T1000 (cell line): ENCODE measurements at places on chromosomes 1 and 21.

- DNase-seq, result no peak
Observed at GRCh38 chr1:27934818-27935549, at the start of gene SMPDL3B. Gene SMPDL3B (plus strand): TSS chr1:27935000. CDS start chr1:27935184, 184 bp downstream.

- DNase-seq, result no peak
Observed at GRCh38 chr1:101069158-101069557, 43.6 kb upstream of the DPH5 start.

DNA sequence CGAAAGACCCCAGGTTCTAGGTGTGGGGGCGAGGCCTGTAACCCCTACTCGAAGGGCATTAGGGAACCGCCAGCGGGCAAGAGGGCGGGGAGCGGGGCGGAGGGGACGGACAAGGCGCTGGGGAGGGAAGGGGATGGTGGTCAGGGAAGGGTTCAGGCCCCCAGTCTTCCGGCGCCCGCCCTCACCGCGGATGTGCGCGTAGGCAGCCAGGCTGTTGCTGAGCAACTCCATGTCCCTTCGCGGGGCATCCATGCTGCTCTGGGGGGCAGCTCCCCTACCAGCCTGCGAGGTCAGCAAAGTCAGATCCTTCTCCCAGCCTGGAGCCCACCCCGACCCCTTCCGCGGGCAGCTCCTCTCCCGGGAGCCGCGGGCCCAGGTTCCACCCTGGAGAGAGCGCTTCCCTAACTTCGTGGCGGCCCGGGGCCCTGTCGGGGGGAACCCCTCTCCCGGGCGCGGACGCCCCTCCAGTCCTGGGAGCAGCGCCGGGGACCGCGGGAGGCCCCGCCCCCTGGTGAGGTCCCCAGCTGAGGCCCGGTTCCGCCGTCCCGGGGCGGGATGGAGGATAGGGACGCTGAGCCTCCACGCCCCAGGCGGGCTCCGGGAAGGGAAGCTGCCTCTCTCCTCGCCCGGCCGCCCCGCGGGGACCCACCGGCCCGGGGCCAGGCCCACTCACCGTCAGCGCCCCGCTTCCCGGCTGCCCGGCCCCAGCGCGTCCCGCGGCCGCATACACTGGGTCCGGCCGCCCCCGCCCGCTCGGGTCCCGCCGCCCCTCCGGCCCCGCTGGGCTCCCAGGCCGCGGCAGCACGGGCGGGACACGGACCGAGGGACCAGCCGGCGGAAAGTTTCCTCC lies 434 bp downstream of the EVA1B start:
- DNase-seq, result peak; percentile 52

GRCh38 chr1:21278860-21279845 lies 11.1 kb downstream of the ECE1 start:
- DNase-seq, result no peak

DNA sequence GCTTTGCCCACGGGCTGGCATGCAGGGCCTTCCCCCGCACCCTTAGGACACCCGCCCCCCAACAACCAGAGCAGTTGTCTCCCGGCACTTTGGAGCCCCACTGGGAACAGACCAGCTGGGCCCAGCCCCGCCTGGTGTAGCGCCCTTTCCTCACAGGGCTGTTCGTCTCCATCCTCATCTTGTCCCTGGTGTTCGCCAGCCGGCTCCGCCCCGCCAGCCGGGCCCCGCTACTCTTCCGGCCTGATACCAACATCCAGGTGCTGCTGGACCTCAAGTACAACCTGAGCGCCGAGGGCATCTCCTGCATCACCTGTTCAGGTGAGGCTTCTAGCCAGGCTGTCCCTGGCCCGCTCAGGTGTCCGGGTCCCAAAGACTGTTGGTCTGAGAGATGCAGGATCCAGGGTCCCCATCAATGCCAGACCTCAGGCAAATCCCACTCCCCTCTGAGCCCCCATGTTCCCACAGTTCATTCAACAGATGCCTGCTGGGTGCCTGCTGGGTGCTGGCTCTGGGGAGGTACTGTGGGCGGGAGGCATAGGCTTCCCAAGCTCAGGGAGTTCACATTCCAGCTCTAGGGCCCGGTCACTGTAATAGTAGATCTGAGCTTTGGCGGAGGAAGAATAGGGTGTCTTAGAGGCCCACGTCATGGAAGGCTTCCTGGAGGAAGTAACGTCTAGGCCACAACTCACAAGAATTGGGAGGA lies 41.7 kb downstream of the DISP3 start:
- DNase-seq, result no peak

DNA sequence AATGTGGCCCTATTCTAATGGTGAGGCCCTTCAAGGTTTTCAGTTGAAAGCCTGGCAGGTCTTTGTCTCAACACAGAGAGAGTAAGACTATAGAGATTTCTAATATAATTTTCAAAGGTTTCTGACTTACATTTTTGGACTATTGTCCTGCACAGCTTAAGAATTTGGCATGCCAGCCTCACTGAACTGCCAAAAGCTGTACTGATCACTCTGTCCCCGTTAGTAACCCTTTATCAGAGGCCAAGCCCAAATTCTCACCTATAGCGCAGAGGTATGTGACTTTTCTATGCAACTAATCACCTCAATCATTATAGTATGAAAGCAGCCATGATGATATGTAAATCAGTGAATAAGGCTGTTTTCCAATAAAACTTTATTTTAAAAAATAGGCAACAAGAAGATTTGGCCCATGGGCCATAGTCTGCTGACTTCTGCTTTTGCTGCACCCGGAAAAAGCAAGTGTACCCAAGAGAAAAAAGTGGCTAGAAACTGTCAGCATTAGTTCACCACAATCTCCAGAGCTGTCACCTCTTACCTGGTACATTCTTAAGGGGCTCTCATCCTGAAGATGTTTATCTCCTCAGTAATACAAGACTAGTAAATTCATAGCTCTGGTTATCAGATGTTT lies 85.4 kb downstream of the PIGK start:
- DNase-seq, result no peak

DNA sequence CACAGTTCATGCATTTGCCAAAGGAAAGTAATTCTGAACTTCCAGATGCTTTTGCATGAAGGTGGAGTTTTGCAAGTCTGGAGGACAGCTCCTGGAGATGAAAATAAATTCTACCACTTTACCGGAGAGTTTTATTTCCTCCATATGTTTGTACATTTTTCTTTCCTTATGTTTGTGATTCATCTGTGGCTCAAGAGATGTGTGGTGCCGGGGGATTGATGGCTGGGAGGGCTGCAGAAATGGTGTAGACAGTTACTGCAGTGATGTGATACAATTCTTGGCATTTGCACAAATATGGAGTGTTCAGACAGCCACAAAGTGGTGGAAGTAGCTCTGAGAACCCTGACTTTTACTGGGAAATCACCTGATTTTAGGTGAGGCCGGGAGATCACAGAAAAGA lies 58.5 kb upstream of the ASB17 start:
- no peak for DNase-seq

GRCh38 chr1:20685741-20686140 lies 24.6 kb upstream of the DDOST start:
- no peak for DNase-seq

DNA sequence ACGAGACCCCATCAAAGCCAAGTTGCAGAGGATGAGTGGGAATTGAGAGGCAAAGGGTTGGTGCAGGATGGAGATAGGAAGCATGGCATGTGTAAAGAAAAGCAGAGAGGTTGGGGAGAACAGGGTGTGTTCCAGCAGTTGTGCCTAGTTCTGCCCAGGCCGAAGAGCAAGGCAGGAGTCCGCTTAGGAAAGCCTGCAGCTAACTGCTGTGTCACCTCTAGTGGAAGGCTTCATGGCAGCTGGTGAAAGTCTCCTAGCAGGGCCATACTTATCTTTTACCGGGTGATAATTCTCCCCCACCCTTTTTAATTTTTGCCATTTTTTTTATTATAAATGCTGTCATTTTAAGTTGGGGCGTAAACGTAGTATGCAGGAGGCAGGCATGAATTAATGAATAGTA lies 93.6 kb downstream of the NFIA start:
- DNase-seq, result no peak

DNA sequence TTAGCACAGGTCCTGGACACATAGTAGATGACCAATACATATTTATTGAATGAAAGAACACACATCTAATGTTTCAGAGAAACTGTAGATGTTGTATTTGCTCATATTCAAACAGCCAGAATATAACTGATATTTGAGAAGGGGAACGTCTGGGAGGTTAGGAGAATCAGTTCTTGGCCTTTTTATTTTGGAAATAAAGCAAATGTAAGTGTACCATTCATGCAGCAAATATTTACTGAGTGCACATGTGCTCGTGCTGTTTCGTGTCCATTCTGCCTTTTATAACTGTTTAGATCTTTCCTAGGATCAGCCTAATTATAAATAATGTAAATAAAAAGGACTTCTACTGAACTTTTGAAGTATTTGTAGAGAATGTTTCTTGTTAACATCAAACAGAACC lies 103.8 kb downstream of the GREM2 start:
- DNase-seq, result no peak

DNA sequence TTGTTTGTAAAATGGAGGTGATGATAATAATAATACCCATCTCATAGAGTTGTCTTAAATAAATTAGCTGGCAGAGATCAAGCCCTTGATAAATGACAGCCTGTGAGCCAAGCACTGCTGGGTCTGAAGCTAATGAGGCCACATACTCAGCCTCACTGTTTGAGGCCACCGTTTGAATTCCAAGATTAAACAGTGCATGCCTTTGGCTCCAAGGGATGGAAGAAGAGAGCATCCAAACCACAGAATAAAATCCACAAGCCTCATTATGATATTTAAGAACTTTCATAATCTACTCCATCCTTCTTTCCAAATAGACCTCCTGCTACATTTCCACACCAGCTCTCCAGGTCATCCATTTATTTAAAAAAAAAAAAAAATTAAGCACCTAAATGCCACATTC lies 29.0 kb downstream of the TGFBR3 start:
- no peak for DNase-seq

DNA sequence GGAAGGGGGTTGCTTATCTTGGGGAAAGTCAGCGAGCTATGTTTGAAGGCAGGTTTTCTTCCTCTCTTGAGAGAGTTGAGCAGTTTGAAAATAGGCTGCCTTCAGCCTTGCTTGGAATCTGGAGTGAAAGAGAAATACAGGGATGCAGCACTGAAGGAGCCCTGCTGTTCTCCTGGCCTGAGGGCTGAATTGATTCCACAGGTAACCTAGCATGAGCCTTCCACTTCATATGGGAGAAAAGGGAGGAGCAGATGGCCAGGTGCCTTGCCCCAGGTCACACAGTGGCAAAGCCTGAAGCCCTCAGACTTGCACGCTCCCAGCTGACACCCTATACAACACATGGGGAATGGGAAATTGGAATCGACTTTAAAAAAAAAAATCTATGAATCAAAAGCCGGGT lies 88.0 kb upstream of the WLS start:
- no peak for DNase-seq

DNA sequence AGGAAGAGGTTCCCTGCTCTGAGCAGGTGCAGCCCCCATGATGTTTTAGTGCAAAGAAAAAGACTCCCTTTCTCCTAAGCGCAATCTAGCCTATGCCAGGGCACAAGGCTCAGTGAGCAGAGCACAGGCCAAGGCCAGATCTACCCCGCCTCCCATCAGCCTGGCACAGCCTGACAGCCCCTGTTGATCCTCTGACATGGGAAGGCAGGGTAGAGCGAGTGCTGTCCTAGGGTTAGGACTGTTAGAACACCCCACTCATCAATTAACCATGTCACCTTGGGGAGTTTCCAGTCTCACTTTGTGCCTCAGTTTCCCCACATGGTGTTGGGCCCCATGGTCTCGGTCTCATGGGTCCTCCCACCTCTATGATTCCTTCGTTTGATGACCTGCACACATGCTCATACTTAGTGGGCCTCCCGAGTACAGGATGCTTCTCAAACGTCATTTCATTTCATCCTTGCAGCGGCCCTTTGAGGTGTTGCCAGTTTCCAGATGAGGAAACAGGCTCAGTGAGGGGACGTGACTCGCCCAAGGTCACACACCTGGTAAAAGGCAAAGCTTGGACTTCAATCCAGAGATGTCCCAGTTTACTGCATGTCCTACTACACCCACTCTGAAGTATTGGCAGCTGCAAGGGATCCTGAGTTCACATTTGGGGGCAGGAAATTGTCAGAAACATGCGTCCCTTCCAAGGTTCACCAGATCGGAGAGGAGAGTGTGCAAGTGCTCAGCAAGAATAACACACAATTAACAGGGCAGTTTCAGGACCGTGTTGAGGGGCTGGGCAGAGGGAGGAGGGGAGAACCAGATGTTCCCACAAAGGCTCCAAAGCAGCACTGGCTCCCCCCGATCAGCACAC lies 213.3 kb downstream of the TRABD2B start:
- no peak for DNase-seq

DNA sequence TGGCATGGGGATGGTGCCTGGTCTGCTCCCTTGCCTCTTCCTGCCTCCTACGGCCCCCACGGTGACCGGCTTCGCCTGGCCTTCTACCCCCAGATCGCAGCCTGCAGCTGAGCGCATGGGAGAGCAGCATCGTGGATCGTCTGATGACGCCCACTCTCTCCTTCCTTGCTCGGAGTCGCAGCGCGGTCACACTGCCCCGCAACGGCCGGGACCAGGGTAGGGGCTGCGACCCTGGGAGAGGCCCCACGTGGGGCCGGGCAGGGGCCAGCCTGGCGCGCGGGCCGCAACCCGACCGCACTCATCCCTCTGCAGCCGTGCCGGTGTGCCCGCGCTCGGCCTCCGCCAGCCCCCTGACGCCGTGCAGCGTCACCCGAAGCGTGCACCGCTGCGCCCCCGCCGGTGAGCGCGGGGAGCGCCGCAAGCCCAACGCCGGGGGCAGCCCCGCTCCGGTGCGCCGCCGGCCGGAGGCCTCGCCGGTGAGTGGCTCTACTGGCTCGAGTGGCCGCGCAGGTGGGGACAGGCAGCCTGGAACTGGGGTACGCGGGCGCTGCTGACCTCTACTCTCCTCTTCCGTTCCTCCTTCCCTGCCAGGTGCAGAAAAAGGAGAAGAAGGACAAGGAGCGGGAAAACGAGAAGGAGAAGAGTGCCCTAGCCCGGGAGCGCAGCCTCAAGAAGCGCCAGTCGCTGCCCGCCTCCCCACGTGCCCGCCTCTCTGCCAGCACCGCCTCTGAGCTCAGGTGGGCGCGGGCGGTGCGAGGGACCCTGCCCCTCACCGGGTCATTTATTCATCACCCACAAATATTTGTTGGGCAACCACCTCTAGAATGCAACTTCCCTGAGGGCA lies 20.4 kb downstream of the MAP7D1 start:
- no peak for DNase-seq

- no peak for DNase-seq
Observed at GRCh38 chr1:20399196-20399595, 86.8 kb downstream of the CAMK2N1 start.

DNA sequence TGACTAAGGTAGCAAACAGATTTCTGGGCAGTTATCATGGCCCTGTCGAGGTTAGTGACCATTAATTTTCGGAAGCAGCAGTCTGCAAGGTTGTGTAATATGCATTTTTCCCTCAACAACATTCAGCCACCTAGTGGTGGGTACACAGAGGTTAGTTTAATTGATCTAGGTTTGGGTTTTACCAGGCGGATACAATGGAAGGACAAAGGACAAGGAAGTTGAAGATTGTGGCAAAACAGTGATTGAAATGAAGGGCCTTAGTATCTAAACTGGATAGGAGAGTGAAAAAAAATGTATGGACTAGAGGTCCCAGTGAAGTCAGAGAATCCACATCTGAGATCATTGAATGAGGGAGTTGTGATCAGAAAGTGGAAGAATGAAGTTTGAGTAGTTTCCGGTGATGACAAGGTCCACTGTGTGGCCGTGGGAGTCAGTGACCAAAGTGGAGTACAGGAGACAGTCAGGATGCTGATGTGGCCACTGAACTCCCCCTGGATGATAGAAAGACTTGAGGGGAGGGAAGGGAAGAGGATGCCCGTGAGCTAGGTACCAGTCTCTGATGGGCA lies 2.8 kb downstream of the ARMH1 start:
- DNase-seq, result no peak

- no peak for DNase-seq
Observed at GRCh38 chr1:41541592-41541952, 57.1 kb upstream of the EDN2 start.
